ENCODE measurements at places on chromosomes 3 and 15.

DNA sequence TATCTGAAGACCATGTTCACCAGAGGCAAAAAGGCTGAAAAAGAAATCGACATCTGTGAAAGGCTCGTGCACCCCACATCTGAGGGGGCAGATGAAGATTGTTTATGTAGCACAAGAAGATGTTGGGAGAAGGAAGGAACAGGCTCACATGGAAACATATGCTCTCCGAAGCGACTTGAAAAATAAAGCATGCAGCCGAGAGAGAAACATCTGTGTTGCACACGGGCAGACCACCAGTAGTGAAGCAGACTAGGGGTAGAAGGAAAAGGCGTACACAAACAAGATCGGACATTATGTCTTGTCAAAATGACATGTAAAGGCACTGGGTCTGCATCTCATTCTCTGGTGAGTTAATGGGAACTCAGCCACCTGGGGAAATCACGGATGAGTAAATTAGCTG lies 356.5 kb downstream of the ZIC4 start:
- no peak for DNase-seq

DNA sequence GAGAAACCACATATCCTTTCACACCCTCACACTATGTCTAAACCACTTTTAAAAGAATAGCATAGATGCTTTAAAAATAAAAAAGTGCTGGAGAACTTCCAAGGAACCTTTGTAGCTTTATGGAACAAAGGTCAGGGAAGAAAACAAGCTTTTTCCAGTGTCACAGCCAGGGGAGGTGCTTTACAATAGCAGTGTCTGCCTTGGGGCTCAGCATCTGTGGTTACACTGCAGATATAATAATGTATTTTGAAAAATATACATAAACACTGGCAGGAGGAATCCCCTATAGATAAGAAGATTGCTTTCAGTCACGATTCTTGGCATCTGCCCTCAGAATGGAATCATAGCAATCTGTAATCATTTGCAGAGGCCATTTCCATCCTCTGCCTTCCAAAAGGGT lies 362.4 kb upstream of the LRRC3B start:
- no peak for DNase-seq

DNA sequence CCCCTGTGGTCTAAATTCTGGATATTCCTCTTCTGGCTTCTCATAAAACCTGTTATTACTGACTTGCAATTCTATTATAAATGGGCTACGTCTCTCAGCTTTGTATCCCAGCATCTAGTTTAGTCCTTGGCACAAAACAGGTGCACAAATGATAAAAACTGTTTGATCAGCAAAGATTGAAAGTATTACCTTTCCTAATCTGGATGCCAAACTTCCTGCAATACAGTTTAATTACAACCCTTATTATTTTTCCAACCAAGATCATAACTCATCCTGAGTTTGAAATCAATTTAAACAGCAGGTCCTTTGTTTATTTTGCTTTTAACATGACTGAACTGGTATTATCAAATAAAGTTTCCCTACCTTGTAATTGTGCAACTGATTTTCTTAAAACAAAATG lies 132.6 kb downstream of the ATP1B3 start:
- DNase-seq, result no peak

DNA sequence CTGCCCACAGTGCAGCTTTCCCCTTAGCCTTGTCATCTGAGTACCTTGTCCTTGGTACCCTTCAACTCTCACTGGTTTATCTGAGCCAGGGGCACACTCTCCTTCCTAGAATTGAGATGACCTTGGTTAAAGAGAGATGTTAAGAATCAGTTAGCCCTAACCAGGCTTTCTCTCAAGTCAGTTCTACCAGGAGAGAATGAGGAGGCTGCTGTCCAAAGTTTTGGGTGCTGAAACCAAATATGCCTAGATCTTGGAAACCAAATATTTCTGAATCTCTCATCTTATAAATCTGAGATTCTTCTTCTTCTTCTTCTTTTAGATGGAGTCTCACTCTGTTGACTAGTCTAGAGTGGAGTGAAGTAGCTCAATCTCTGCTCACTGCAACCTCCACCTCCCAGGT lies 12.0 kb upstream of the CTXND1 start:
- DNase-seq, result no peak

DNA sequence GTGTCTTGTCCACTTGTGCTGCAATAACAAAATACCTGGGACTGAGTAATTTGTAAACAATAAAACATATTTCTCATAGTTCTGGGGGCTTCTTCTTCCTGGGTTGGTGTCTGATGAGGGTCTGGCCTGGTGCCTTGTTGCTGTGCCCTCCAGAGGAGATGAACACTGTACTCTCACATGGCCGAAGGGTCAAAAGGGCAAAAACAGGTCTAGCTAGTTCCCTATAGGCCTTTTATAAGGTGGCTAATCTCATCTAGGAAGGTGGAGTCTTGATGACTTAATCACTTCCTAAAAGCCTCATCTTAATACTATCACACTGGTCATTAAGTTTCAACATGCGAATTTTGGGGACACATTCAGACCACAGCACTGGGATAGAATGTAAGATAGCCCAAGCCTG lies 228.4 kb downstream of the TLE3 start:
- no peak for DNase-seq

GRCh38 chr15:51132384-51133139 lies 37.9 kb upstream of the TNFAIP8L3 start:
- no peak for DNase-seq

DNA sequence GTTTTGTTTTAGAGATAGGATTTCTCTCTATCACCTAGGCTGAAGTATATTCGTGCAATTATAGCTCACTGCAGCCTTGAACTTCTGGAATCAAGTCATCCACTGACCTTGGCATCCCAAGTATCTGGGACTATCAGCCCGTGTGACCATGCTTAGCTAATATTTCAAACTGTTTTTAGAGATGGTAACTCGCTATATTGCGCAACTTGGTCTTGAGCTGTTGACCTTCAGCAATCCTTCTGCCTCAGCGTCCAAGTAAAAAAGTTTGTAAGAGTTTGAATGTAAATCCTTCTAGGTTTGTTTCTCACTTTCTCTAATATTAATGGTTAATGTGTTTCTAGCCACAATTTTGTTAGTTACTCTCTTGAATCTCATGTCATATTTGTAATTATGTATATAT lies 1243.5 kb upstream of the CADM2 start:
- DNase-seq, result no peak

DNA sequence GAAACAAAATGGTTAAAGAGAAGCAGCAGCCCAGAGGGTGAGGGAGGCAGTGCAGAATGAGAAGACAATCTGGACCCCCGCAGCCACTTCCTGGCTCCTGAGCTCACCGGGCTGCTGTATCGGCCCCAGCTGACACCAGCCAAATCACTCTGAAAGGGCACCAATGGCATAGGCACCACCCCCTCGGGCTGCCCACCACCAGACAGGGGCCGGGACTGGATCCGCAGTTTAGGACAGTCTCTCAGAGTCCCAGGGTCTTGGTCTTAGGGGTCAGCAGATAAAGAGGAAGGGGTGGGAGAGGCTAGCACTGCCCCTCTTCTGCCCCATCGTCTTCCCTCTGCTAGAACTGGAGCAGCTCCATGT lies 17.9 kb upstream of the EHD4 start:
- no peak for DNase-seq

Data from foreskin keratinocyte (primary cell).